ENCODE measurements at places on chromosomes 5 and 9. TPM values are rescaled to one million over a fixed set of nuclear protein-coding genes. Genes with fewer than 3 reads are reported as not detected.

The FBXO10 gene
- 2.6 TPM for total RNA-seq

The HAPLN1 gene
- not detected for total RNA-seq

The DMRT3 gene
- not detected for total RNA-seq

DNA sequence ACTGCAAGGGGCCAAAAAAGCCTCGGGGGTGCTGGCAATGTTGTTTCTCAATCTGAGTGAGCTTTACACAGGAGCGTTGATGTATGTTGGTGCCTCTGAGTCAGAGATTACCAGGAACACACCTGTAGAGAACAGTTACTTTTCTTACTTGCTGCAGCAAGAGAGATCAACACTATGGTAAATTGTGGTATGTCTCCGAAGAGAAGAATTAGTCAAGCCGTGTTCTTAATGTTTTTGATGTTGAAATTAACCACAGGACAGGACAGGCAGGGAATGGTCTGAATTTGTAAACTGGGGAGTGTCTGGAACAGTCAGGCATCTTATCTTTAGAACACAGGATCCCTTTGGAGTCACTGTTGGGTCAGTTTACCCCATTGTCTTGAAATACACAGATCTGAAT lies 285.7 kb downstream of the DNAH5 start:
- DNase-seq: no peak
- H3K27me3 ChIP-seq: no peaks in the 10 kb centered on the region
- no peaks in the 10 kb centered on the region for H3K4me1 ChIP-seq
- no peak overlapping the region for H3K4me3 ChIP-seq
- no peaks in the 10 kb centered on the region for H3K36me3 ChIP-seq
